CD4-positive, alpha-beta T cell treated with Interleukin-2 at 100 ng/mL for 4 hours (primary cell): ENCODE measurements at places on chromosomes 1 and 21.

DNA sequence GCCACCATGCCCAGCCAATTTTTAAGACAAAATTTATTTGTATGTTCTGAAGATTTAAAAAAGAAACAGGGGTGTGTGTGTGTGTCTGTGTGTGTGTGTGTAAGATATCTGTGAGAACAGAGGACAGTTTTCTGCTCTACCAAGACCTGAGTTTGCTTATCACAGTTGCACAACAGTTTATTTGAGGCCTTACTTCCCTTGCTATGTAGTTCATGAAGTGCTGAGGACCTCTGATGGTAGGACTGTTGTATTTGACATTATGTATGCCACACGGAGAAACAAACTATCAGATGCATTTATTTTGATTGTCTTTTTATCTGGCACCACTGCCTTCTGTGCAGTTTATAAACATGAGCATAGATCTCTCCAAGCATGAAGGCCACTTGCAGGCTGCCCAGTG, 355.2 kb downstream of the PBX1 start:
- no peak for DNase-seq

DNA sequence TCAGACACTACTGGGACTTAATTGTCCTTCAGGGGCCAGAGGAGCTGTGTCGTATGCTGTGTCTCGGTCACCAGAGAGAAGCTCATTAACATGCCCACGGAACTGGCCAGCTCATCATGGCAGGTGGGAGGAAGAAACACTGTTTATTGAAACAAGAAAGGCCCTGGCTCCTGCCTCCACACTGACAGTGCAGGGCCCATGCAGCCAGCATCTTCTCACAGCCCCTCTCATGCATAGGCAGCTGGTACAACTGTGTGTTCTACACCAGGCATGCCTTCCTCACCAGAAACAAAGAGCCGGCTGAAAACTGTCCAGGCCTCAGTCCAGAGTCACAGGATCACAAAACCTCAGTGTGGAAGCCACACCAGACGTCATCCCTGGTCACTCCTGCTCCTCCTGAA, 106.0 kb downstream of the UBE2U start:
- DNase-seq: no peak

GRCh38 chr1:1616045-1616790, 918 bp downstream of the MIB2 start:
- peak; percentile 31 for DNase-seq

- DNase-seq: no peak
These were observed 21.5 kb upstream of the ENAH start for GRCh38 chr1:225674381-225674780.

- DNase-seq: no peak
These were observed 143.9 kb downstream of the KAZN start for GRCh38 chr1:14742181-14742980.

GRCh38 chr1:185373813-185374529, 56.9 kb upstream of the IVNS1ABP start:
- DNase-seq: no peak
